ENCODE measurements at places on chromosomes 2 and 18.

DNA sequence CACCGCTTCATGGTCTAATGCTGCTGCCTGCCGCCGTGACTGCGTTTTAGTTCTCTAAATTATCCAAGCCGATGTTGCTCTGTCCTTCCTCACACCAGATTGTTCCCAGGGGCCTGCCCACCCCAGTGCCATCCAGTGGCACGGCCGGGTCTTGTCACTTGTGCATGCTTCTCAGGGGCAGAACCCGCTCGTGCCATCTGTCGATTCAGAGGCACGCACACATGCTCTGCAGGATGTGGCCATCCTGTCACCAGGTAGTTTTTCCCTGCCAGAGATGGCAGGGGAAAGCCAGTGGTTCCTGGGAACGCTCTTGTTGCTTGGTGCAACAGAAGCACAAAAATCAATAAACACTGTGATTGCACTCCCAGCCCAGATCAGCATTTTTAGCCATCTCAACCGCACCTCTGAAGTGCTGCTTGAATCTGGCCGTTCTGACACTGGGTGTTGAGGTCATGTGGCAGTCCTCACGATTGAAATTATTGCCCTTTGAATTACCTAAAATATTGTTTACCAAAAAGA lies 119.6 kb upstream of the BOD1L2 start:
- no peak for DNase-seq

DNA sequence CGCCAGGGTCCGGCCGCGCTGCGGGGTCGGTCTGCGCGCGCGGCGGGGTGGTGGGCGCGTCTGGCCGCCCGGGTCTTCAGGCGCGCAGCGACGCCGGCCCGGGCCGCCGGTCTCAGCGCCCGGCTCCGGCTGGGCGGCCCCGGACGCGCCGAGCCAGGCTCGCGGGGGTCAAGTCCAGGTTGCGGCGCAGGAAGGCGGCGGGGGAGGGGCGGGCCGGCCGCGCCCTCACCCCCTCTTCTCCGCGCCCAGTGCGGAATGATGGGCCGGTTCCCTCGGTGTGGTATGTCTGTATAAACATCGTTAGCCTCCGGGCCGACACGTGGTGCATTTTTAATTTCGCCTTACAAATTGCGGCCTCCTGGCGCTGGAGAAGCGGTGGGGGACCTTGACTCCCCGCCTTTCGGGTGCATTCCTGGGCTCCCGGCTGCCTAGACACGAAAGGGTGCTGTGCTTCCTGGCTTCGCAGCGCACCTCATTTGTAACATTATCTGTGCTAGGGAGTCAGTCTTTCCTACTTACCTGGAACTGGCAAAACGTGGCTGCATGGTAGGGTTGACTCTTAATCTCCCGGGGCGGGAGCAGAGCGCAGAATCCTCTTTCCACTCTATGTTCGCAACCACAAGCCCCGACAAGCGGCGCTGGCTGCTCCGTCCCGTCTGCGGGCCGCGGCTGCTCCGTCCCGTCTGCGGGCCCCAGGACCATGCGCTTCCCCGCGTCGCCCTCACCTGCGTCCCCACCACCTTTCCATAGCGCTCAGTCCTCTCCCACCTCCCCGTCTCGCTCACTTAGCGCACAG lies 69.0 kb downstream of the CTAGE1 start:
- no peak for DNase-seq

DNA sequence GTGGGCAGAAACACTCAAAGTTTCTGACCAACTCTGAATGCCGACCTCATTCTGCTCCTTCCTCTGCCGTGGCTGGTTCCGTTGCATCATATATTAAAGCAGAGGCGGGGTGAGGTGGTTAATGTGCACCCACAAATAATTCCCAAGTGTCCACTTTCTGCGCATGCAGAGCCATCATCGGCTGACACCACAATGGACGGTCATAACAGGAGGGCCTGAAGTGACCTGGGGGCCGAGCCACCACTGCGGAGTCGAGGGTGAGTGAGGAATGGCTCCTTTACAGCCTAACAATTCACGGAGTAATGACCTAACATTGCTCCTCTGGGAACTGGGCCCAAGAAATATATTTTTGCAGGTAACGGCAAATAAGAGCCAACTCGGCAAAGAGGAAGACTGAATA lies 32.9 kb upstream of the GLI2 start:
- DNase-seq, result no peak

GRCh38 chr18:55301824-55302166 lies 286.2 kb downstream of the TCF4 start:
- no peak for DNase-seq

- no peak for DNase-seq
Observed at GRCh38 chr2:231662811-231663457, 45.4 kb upstream of the PTMA start.

- no peak for DNase-seq
Observed at GRCh38 chr18:76977684-76978232, 154.8 kb downstream of the MBP start.

DNA sequence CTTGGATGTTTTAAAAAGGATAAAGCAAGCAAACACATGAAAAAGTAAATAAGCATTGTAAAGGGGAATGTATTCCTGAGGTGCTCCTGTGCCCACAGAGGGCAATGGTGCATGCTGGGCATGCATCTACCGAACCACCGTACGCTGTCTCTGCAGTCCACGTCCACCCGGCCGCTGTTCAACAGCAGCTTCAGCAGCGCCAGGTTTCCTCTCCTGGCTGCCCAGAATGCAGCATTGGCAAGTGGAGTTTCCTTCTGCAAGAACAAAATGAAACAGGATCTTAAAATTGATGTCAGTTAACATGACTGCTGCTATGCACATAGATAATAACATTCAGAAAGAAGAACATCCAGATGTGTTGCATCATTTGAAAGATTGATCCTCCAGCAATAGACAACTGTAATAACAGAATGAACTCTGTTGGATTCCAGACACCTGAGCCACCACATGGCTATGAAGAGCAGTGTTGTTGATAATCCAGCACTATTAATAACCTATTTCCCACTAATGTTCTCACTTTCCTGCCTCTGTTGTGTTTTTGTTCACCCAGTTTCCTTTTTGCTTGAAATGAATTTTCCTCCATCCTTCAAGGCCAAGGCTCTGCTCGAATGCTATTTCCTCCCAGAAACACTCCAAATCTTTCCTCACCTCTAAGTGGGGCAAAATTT lies 13.6 kb downstream of the ANKRD29 start:
- no peak for DNase-seq

- no peak for DNase-seq
Observed at GRCh38 chr2:45664635-45665261, 13.3 kb downstream of the PRKCE start.

DNA sequence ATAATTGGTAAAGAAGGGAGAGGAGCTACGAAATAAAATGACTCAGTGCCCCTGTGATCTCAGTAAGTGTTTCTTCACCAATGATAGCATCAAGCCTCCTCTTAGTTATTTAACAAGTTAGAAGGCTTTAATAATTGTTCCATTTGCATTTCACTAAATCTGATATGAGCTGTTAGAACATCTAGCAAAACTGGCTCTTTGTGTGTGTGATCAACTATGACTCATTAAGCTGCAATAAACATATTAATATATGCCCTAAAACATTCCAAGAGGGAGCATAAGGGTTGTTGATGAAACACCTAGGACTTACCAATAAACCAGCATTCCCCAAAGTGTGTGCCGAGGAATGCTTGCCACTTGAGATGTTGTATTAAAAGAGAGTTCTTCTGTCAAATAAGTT lies 115.2 kb downstream of the OSBPL6 start:
- DNase-seq, result no peak

DNA sequence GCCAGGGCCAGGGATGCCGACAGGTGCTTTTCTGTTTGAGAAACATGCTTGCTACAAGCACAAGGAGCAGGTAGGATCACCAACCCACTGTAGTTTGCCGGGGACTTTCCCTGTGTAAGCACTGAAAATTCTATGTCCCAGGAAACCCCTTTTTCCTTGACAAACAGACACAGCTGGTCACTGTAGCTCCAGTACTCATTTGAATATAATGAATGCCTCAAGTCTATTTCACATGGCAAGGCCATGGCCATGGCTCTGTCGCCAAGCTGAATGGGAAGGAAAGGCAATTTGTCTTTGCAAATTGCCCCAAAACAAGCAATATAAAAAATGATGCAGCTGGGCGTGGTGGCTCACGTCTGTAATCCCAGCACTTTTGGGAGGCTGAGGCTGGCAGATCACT lies 49.6 kb upstream of the IGFBP2 start:
- no peak for DNase-seq

DNA sequence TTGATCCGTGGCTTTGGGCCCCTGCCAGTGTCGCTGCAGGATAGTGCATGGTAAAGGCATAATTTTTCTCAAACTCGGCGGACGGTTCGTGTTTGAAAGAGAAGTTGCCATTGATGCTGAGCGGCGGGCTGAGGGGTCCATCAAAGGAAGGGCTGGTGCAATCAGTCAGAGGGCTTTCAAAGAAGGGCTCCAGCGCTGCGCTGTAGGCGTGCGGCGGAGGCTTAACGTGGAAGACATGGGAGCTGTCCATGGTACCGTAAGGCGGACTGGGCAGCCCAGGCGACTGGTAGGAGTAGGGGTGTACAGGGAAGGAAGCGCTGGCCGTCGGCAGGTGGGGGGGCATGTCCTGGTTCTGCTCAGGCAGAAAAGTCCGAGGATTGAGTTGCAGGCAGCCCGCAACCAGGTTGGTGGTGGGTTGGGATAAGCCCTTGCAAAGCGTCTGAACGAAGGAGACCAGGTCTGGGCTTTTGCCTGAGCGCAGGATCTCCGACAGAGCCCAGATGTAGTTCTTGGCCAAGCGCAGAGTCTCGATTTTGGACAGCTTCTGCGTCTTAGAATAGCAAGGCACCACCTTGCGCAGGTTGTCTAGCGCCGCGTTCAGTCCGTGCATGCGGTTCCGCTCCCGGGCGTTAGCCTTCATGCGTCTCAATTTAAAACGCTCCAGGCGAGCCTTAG lies 2.3 kb downstream of the NEUROD1 start:
- DNase-seq, result peak; percentile 36

- DNase-seq, result peak; percentile 91
Observed at GRCh38 chr2:60819155-60819862, 62.1 kb upstream of the REL start.

DNA sequence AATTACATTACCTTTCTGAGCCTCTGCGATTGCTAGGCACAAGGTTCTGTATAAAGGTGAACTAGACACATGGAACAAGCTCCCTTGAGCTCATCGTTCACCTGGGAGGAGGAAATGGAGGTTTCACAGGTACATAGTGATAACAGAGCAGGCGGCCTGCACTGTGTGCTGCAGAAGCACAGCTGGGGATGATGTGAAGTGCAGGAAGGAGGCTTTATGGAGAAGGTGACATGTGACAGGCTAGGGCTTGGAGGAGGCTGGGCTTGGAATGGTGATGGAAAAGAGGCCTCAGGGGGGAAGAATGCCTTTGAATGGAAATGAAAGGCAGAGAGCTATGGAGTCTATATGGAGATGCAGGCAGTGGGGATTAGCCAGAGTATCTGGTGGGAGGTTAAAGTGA lies 22.9 kb downstream of the MARCHF4 start:
- DNase-seq, result peak; percentile 16

DNA sequence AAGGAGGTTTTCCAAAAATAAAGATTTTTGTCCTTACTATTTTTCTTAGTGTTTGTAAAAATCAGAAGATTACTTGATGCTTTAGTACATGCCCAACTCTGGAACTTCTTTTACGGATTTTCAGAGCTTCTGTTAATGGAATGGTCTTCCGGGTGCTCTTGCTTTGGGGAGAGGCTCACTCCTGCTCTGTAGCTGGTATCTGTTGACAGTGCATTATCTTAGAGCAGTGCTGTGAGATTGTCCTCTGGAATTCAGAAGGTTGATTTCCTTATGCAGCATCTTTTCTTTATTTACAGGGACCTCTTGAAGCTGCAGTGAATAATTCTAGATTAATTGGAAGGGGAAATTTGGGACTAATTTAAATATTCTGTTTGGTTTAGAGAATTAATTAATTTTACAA lies 4.6 kb downstream of the MAPRE2 start:
- DNase-seq, result no peak

- DNase-seq, result no peak
Observed at GRCh38 chr2:212135739-212136138, 402.9 kb downstream of the ERBB4 start.

GRCh38 chr2:215966274-215966673 lies 47.1 kb downstream of the MREG start:
- DNase-seq, result no peak

DNA sequence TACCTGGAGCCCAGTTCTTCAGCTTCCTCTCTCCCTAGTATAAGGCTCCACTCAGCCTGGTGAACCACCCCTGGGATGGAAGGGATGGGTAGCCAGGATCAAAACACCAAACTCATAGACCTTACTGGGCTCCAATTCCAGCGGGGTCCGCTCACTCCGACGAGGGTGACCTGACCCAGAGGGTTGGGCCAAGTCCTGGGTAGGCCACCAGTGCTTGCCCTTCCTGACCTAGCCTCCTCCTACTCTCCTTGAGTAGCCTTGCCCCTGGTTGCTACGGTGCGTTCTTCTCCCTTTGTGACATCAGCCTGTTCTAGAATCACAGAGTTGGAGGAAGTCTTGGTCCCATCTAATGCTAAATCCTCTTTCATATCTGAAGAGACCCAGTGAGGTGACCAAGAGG lies 537 bp upstream of the STAT4 start:
- DNase-seq, result no peak

Measured in CD4-positive, alpha-beta T cell treated with Interleukin-4 for 1 hour (primary cell).